Suppressor macrophage (primary cell): ENCODE measurements at places on chromosomes 12 and 14.

GRCh38 chr12:13816394-13816793 is 165.0 kb downstream of the GRIN2B start:
- no peak for DNase-seq

- DNase-seq, result no peak
These were observed 53.7 kb upstream of the INSM2 start for GRCh38 chr14:35480119-35480769.

GRCh38 chr14:39568809-39569538 is 136.7 kb upstream of the FBXO33 start:
- no peak for DNase-seq

DNA sequence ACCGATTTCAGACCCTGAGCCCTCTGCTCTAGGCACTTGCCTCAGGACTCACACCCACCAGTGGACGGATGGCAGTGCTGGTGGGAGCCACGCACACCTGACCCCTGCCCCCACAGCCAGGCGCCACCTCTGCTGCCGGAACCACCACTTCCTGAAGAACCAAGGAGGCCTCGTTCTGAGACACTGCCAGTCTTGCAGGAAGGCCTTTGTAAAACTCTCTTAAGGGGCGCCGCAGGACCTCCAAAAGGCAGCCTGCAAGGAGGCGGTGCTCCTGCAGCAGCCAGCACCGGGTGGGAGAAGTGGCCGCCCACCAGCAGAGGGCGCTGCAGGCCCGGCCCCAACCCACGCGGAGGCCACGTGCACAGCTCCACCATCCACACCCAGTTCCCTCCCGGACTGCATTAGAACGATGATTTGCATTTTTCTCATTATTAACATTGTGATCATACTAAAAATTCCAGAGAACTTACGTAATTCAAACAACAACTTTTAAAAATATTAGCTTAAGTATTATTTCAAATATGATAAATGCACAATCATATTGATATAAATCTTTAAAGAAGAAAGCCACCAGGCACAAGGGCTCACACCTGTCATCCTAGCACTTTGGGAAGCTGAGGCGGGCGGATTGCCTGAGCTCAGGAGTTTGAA is 12.8 kb downstream of the STX2 start:
- peak; percentile 74 for DNase-seq

DNA sequence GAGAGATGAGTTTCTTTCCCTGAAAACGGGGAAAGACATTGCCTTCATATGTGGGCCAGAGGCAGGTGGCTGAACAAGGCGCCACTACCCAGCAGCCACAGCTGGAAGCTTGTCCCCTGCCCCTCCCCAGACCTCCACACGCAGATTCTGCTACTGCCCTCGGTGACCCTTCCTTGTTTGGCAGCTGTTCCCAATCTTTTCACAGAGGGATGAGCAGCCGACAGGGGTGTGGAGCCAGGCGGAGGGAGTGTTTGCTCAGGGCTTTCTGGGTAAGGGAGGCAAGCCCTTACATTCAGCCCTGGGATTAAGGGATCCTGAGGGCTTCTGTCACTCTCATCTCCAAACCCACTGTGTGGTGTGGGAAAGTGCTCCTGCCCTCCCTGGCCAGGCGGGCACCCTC is 4.5 kb upstream of the KRT4 start:
- DNase-seq, result no peak

DNA sequence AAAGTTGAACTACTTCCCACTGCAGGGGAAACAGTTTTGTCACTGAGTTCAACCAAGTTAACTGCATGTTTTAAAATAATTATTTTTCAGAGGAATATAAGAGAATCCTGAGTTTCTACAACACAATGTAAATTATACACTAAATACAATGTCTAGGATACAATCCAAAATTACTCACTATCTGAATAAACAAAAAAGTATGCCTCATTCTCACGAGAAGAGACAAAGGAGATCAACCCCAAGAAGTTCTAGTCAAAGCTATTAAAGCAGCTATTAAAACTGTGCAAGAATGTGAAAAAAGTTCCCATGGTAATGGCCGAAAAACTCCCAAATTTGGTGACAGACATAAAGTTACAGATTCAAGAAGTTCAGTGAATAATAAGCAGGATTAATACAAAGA is 8.8 kb upstream of the KCNK13 start:
- DNase-seq, result no peak
